Stomach (tissue), 19 donors: ENCODE measurements at places on chromosomes 3 and 15.

DNA sequence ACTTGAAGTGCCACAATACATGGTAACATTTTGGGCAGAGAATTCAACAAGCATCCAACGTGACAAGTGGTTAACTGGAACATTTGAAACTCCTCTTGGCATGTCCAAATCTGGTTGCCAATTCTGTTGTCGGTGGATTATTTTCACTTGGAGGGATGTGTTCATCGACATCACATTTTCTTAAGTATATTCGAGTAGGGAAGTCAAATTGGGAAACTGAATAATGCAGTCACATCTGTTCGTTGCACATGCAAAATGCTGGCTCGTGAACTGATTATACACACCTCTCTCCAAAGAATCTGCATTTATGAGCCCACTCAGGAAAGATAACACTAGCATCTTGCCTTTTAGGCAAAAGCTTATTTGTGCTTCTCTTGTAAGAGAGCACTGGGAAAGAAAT lies 139.7 kb downstream of the LIPC start:
- no peak for DNase-seq

- no peak for DNase-seq
Observed at GRCh38 chr3:60584250-60584649, 667.0 kb downstream of the FHIT start.

GRCh38 chr15:32880642-32881041 lies 162.8 kb downstream of the GREM1 start:
- DNase-seq = no peak

- no peak for DNase-seq
Observed at GRCh38 chr15:83775738-83776137, 121.8 kb downstream of the ADAMTSL3 start.

- no peak for DNase-seq
Observed at GRCh38 chr3:124577494-124578167, 152.6 kb upstream of the UMPS start.

DNA sequence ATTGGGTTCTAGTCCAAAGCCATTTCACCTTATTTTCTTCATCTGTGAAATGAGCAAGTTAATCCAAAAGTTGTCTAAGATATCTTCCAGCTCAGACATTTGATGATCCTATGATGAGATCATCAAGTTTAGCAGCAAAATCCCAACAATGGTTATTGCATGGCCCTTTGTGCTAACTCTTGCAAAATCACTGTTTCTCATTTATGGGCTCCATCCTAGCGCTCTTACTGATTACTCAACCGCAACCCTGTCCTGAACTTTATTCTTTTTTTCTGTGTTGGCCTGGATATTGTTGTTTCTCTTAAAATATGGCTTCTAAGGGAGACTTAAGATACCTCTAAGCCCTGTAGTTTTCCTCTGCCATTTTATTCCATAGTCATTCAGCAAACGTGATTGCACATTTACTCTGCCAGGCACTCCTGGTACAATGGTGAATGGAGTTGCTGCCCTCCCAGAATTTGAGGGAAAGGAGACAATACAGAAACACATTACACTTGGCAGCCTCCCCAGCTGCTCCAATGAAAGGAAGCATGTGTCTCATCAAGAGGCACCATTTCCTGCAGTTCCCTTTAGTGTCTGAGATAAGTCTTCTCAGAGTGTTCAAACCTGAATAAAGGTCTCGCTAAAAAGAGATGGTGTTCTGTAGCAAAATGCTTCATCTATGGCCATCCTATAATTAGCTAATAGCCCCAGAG lies 4.4 kb downstream of the GXYLT2 start:
- DNase-seq = no peak

DNA sequence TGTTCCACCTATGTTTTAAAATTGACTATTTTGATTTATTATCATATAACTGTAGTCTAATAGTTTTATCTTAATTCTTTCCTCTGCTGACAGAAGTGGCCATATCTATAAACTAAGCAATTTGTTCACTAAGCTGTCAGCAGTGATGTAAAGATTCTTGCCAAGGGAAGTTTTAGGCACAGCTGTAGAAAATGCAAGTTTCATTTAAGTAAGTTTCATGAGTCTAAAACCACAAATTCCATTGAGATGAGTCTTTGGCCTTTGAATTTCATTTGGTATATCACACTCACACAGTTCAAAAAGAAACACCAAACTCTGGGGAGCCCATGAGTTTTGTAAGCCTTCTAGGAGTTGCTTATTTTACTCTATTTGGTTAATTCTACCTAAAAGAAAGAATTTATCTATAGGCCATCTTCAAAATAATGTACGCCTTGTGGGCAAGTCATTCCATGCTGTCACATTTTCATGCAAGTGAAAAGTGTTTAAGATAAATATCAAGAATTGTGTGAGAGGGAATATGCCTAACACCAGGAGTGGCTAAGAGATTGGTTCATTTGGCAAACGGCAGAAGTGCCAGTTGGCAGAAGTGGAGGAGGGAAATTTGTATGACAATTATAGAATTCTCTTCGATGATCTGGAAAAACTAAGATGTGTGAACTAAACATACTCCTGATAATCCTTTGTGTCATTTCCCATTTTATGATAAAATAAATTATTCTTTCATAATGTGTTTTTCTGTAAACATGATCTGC lies 292.9 kb downstream of the ZIC4 start:
- no peak for DNase-seq

DNA sequence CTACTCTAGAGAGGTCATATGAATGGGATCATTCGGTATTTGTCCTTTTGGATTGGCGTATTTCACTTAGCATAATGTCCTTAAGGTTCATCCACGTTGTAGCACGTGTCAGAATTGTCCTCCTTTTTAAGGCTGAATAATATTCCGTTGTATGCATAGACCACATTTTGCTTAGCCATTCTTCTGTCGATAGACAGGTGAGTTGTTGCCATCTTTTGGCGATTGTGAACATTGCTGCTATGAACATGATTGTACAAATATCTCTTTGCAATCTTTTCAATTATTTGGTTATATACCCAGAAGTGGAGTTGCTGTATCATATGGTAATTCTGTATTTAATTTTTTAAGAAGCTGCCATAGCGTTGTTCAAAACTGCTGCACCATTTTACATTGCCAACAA lies 52.4 kb upstream of the GOLGA8J start:
- DNase-seq = no peak

DNA sequence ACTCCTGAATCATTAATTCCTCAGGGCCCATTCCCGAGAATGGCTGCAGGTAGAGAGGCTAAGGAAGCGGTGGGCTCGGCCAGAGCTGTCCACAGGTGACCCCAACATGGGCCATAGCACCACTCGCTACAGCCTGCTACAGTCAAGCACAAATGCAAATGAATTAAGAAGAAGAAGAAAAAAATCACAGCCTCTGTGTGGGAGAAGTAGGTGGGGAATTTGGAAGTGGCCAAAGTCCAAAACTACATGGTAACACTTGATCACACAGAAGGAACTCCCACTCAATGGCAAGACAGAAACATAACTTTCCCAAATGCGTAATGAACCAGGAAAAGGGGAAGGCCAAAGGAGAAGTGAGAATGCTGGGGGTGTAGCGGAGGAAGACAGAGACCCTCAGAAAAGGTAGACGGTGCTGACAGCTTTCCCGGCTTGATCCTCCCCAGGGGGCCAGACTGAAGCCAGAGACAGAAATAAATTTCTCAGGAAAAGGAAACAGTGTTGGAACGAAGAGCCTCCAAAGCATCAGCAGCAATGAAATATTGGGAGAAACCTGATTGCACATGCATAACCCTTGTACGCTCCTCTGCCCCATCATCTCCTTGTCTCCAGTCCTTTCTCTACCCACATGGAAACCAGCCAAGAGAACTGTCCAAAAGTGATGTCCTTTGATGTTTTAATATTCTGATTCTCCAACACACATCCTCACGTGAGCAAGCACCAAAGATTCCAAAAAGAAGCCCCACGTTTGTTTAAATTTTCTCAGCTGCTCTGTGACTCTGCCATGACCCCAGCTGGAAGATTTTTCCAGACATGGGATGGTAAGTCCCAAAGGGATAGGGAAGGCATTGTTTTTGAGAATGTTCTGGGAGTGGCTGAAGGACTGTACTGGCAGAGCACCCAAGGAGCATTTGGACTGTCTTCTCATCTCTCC lies 107.6 kb downstream of the OXNAD1 start:
- peak; percentile 41 for DNase-seq

DNA sequence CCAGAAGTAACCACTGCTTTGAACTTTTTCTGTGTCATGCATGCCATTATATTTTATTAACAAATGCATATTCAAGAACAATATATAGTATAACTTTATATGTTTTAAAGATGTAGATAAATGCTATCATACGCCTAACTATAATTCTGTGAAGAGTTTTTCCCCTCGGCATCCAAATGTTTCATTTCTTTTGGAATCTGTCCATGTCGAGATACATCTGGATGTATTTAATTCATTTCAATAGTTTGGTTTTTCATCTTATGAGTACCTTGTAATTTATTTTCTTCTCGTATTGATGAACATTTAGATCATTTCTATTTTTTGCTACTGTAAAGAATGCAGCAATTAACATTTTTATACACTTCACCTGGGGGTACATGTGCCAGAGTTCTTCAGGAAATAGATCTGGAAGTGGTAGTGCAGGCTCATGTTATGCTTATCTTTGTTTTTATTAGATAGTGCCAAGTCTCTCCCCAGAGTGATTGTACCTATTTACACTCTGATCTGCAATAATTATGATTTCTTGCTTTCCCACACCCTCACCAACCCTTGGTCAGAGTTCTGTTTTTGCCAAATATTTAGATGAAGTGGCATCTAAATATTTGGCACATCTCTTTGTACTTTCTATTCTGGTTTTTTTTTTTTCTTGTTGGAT lies 29.7 kb downstream of the USP13 start:
- no peak for DNase-seq

DNA sequence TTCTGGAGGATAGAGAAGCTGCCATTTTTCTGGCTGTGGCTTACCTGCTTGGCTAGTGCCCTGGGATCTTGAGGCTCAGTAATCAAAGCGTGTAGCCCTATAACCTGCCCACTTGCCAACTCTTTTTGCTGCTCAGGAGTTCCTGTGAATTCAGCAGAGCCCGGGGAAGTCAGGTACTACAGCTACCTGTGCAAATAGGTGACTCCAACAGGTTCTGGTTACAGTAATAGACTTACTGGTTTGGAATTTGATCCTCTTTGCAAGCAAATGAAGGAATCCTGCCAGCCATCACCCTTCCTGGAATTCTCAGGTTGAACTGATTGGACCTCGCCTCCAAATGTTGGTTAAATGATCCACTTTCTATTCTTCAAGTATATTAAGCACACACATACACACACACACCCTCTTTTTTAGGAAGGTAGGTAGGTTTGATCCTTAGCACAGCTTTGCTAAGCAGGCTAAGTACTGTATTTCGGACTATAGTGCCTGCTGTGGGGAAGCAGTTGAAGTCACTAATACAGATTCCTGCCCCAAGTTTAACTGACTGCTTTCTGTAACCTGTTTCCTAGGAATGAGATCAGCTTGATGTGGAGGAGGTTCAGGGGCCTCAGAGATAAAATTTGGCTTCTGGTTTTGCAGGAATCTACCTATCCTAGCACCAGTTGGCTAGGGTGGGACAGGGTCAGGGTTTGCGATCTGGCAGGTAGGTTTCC lies 2.3 kb downstream of the PPCDC start:
- DNase-seq = no peak

DNA sequence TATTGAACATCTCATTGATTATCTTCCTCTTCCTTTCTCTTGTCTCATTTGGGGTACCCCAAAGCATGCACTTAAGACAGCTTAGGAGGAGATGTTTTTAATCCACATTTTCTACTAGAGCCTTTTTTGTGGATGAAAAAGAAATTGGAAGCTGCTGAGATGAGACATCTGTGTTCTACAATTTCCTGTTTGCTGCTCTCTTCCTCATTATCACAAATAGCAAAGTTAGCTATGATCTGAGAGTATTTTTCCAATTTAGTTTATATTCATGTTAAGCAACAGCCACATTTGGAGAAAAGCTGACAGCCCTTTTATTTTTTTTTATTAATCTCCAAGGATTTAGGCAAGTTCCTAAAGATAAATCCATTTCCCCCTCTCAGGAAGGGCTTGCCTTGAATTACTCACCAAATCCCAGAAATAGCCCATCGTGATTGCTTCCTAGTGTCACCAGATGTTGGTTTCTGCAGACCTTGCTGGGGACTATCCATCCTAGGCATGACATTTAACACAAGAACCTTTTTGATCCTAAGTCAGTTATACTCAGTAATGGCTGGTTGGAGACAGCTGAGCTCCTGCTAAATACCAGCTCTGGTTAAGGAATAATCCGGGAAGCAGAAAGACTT lies 70.8 kb upstream of the FILIP1L start:
- peak; percentile 44 for DNase-seq

- no peak for DNase-seq
Observed at GRCh38 chr3:183213415-183214276, 39.4 kb upstream of the B3GNT5 start.

- no peak for DNase-seq
Observed at GRCh38 chr3:23728601-23729117, 77.1 kb upstream of the UBE2E1 start.

DNA sequence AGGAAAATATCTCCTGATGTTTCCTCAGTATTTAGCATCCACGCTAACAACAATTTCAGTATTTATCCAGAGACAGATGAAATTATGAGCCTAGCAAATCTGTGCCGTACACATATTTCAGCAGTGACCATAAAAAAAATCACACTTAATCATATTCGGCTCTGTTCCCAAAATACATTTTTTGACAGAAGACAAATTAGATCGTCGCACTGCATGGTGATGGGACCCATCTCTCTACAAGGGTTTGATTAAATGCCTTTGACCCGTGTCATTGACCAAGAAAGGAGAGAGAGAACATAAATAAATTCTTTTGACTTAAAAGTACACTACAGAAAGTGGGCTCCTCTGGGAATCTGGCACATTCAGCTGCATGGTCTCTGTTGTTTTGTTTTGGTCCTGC lies 215.3 kb upstream of the SEMA6D start:
- no peak for DNase-seq

DNA sequence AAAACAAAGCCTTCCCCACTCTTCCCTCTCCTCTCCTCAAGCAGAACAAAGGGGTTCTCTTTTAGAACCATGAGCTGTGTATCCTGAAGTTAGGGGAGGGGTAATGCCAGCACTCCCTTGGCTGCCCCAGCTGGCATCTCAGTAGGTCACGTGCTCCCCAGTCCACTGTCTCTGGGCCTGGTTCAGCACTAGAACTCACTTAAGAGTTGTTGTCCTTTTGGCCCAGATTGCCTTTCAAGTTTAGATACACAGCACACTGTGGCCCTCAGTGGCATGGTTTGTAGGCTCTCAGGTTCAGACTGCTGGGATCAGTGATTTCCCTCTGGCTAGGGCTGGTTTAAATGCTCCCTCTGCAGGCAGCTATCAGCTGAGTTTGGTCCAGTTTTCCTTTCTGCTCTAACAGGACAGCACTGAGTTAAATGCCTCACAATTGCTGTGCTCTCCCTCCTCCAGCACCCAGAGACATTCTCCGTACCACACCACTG lies 188.4 kb upstream of the ST8SIA2 start:
- peak; percentile 41 for DNase-seq

- DNase-seq = no peak
Observed at GRCh38 chr3:51354172-51354571, 30.9 kb upstream of the MANF start.

DNA sequence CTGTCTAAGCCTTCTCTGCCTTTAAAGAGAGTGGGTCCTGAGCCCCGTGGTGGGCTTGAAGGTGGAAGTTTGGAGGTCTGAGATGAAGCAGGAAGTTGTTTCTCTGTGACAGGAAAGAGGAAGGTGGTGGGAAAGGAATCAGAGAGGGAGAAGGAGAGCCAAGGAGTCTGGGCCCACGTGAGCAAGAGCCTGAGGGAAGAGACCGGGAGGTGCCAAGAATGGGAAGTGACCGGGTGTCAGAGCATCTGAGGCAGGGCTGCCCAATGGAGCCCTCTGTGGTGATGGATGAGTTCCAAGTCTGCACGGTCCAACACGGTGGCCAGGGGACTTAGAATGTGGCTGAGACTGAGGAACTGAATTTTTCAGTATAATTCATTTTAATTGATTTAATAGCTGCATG lies 24.6 kb downstream of the ALDH1L1 start:
- DNase-seq = no peak

GRCh38 chr3:40468018-40468417 lies 8.9 kb upstream of the ZNF619 start:
- DNase-seq = no peak
